ENCODE measurements at places on chromosomes 11 and 22.

DNA sequence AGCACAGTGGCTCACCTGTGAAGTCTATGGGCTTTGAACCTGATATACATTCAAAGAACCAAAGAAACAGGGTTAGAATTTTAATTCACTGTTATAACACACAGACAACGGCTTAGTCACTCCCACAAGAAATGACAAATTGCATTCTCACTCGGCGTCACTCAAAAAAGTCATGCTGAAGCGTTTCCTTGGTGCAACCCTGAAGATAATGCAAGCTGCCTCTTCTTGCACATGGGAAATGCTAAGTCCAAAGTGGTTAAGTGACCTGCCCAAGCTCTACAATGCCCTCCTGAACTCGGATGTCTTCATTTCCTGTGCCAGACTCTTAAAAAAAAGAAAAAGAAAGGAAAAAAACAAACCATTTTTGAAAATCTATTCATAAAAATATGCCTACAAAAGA lies 10.0 kb downstream of the LGR4 start:
- DNase-seq = no peak

DNA sequence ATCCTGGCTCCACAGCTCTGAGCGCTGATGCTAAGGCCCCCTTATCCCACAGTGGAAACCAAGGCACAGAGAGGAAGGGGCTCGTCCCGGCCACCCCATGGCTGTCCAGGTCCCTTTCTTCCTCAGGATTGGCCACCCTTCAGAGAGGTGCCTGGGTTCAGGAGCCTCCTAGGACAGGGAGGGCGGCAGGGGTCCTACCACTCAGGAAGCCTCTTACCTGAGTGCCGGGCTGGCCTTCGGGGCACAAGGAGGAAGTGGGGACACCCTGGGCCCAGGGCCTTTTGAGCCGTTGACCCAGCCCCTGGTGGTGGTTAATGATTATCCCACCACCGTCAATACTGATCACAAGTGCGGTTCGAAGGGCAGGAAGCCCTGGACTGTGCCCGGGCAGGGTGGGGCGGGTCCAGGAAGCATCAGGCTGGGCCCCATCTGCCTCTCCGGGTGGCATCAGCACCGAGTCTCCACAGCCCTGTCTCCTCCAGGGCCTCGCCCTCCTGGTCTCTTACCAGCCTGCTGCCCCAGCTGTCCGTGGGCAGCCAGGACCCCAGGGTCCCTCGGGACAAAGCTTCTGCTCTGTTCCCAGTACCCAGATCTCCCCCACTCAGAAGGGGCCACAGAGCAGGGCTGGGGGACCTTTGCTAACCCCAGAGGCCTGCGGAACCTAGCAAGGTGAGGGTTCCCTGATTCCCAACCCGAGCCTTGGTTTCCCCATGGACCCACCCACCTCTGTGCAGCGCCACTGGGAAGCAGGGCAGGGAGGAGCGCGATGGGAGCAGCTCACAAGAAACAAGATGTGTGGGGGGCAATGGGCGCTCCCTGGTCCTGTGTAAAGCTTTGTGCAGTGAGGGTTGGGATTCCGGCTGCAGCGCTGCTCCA lies 15.0 kb upstream of the EHD1 start:
- no peak for DNase-seq

- peak; percentile 68 for DNase-seq
These were observed 113.5 kb downstream of the SLC1A2 start for GRCh38 chr11:35305670-35306382.

DNA sequence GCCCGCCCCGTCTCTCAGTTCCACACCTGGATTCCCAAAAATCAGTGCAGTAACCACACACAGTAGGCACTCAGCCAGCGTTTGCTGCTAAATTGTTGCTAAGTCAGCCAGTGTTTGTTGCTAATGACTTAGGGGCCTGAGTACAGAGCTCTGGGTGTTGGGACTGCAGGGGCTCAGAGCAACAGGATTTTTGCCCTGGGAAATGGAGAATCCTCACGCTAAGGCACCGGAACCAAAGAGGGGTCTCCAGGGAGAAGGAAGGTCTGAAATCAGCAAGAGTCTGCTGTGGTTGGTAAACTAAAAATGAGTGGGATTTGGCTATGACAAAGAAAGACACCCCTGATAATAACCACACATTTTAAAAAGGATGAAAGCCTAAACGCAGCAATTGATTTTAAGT lies 22.7 kb upstream of the ALX4 start:
- no peak for DNase-seq

DNA sequence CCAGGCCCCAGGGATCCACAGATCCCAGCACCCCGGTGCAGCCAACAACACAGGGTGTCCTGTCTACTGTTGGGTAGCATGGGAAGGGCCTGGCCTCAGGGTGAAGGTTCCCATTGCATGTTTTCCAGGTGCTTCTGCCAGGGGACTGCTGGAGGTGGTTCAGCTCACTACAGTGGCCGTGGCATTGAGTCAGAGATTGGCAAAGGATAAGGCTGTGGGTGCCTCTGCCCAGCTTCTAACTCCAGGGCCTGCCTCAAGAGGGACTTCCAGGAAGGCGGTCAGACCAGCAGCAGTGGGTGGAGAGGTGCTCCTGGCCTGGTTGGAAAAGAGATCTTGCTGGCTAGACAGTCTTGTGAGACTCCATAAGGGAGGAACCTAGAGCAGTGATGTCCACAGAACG lies 20.9 kb downstream of the CSNK1E start:
- no peak for DNase-seq

DNA sequence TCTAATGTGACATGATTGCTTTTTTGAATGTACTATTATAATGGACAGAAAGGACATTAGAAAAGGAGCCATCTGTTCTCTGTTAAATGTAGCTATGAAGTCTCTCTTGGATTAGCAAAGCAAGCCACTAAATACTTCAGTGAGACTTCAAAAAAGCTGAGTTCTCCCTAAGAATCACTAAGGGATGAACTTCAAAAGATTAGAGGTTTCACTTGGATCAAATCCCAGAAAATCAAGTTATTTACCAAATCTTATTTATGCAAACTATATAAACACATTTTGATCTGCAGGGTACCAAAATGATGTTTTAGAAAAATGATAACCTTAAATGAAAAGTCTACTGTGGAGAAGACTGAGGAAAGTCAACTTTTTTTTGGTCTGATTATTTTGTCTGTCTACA lies 82.1 kb upstream of the MTMR2 start:
- peak; percentile 68 for DNase-seq

- no peak for DNase-seq
These were observed 28.8 kb downstream of the PACSIN2 start for GRCh38 chr22:42986115-42986514.

All from fibroblast of villous mesenchyme (primary cell).